ENCODE measurements at places on chromosomes 4 and X.

- DNase-seq: no peak
Measured at GRCh38 chr4:2069161-2069971, 10.2 kb downstream of the NAT8L start.

- no peak for DNase-seq
Measured at GRCh38 chrX:110181459-110182137, 136.3 kb downstream of the AMMECR1 start.

GRCh38 chr4:184312126-184312525 lies 94.5 kb upstream of the ENPP6 start:
- no peak for DNase-seq

DNA sequence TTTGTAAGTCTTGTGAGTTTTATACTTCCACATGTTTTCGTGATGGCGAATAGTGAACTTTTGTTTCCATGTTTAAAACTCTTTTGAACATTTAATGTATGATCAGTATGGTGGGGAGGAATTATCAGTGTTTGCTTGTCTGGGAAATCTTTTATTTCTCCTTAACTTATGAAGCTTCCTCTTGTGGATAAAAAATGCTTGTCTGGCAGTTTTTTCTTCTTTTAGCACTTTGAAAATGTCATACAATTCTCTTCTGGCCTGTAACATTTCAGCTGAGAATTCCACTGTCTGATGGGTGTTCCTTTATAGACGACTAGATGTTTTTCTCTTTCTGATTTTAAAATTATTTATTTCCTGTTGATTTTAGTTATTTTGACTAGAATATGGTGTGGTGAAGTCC lies 576.0 kb downstream of the DACH2 start:
- no peak for DNase-seq

GRCh38 chr4:72505314-72505744 lies 63.7 kb downstream of the ADAMTS3 start:
- peak; percentile 38 for DNase-seq

- DNase-seq: peak; percentile 96
Measured at GRCh38 chr4:83124111-83124780, 9.7 kb upstream of the PLAC8 start.

DNA sequence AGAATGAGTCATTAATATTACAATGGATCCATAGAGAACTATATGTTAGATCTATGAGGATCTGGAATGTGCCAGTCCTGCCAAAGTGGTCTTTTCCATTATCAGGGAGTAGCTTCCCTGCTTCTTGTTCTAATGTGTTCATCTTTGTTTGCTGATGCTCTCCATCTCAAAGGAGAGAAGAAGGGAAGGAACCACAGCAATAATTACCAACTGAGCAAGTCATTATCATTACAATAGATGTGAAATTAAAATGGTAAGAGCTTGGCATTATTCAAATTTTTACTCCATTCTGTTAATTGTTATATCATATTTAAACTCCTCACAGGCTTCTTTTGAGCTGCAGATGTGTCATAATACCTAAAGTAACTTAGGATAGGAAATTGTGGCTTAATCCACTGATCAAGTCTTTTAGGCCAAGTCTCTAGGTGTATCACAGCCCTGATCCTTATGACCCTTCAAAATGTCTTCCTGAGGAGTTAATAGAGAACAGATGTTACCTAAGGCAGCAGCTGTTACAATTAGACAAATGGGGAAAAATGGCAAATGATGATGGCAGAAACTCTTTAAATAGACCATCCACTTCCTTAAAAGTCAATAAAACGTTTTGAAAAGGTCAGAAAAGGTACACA lies 1492.7 kb upstream of the IGFBP7 start:
- DNase-seq: no peak

Data from AML-193 (cell line).